ENCODE measurements at places on chromosomes 12 and 14. TPM values are rescaled to one million over a fixed set of nuclear protein-coding genes. Genes with fewer than 3 reads are reported as not detected.
A peak's percentile ranks its signal among the peaks of the same experiment; 100 is the strongest.

GRCh38 chr14:63542231-63542999, 762 bp downstream of the PPP2R5E start:
- H3K4me3 ChIP-seq = peak overlapping the region; percentile 59
- H3K36me3 ChIP-seq = peaks cover 11% of the 10 kb centered on the region
- no peak for DNase-seq

- no peak for DNase-seq
- no peak overlapping the region for H3K4me3 ChIP-seq
- no peak overlapping the region for H3K27ac ChIP-seq
- H3K4me1 ChIP-seq = no peaks in the 10 kb centered on the region
- H3K36me3 ChIP-seq = no peaks in the 10 kb centered on the region
- H3K27me3 ChIP-seq = no peaks in the 10 kb centered on the region
These were observed 367.7 kb upstream of the NOVA1 start for GRCh38 chr14:26965490-26965889.

DNA sequence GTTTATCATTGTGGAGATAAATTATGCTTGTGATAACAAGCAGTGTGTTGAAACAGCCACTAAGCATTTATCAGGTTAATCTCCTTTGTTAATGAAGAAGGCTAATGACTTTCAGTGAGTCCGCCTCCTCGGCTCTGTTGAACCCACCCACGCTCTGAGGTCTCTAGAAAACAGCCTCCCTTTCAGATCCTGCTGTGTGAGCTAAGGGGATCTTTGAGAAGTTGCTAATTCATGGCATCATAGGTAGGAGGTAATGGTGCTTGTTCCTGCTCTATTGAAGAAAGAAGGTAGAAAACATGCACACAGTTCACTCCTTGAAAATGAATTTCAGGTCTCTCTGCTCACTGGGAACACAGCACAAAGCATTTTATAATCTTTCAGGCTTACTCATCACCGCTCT, 483.9 kb downstream of the AACS start:
- H3K27me3 ChIP-seq = no peaks in the 10 kb centered on the region
- H3K36me3 ChIP-seq = no peaks in the 10 kb centered on the region
- no peak overlapping the region for H3K27ac ChIP-seq
- DNase-seq = no peak
- H3K4me1 ChIP-seq = no peaks in the 10 kb centered on the region

GRCh38 chr12:61810486-61810885, 449.7 kb upstream of the USP15 start:
- DNase-seq = no peak
- H3K27me3 ChIP-seq = no peaks in the 10 kb centered on the region
- no peak overlapping the region for H3K4me3 ChIP-seq

DNA sequence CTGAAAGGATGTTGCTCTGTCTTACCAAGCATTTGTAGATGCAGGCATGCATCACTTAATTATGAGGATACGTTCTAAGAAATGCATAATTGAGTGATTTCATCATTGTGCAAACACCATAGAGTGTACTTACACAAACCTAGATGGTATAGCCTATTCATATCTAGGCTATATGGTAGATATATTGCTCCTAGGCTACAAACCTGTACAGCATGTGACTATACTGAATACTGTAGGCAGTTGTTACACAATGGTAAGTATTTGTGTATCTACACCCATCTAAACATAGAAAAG, 75.9 kb downstream of the IFT81 start:
- H3K4me1 ChIP-seq = peaks cover 3% of the 10 kb centered on the region
- no peaks in the 10 kb centered on the region for H3K27me3 ChIP-seq
- no peaks in the 10 kb centered on the region for H3K36me3 ChIP-seq
- no peak overlapping the region for H3K4me3 ChIP-seq

DNA sequence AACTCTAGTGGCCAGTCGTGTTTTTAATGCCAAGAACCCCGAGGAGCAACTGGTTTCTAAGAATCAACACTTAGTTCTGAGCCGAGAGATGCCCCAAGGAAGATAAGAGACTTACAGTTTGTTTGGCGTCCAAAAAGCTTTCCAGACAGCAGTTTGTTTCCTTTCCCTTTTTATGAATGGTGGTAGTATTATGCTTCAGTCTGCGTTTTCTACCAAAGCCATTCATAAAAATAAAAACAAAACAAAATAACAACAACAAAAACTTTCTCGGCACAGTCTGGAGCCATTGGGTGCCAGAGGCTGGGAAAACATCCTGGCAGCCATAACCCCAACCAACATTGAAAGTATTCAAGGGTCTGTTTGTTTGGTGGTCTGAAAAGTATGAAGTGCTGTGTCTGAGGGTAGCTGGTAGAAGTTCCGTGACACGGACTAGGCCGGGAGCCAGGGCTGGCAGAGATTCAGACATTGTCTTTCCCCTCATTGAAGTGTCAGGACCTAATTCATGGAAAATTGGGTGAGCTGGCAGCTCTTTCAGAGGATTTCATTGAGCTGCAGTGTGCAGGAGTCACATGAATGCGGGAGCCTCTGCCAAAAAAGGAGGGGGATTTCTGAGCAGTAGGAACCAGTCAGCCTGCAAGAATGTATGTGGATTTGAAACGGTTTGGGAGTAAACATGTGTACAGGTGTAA, 124.2 kb downstream of the HMGA2 start:
- DNase-seq = no peak
- no peaks in the 10 kb centered on the region for H3K36me3 ChIP-seq
- H3K27me3 ChIP-seq = no peaks in the 10 kb centered on the region
- H3K4me1 ChIP-seq = no peaks in the 10 kb centered on the region
- no peak overlapping the region for H3K4me3 ChIP-seq

GRCh38 chr12:24838531-24838950, 110.4 kb downstream of the BCAT1 start:
- H3K4me1 ChIP-seq = peaks cover 16% of the 10 kb centered on the region
- H3K36me3 ChIP-seq = no peaks in the 10 kb centered on the region
- DNase-seq = no peak
- H3K4me3 ChIP-seq = no peak overlapping the region
- no peaks in the 10 kb centered on the region for H3K27me3 ChIP-seq

DNA sequence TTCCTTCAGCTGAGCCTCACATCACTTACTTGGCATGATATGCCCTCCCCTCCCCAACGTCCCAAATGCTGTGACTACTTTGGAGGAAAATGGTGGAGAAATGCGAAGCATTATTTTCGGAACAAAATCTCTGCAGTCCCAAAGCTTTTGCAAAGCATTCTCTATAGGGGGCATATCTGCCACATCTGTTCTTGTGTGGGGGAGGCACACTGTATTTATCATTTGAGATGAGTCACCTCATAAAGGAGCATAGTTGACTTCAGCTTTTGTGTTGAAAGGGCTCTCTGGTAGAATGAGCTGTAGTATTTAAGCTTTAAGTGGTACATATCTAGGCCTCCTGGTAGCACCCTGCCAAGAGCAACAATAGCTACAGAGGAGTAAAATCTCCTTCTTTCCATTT, 447.5 kb downstream of the ADAMTS20 start:
- no peaks in the 10 kb centered on the region for H3K27me3 ChIP-seq
- no peak for DNase-seq
- no peak overlapping the region for H3K27ac ChIP-seq
- H3K4me3 ChIP-seq = no peak overlapping the region

DNA sequence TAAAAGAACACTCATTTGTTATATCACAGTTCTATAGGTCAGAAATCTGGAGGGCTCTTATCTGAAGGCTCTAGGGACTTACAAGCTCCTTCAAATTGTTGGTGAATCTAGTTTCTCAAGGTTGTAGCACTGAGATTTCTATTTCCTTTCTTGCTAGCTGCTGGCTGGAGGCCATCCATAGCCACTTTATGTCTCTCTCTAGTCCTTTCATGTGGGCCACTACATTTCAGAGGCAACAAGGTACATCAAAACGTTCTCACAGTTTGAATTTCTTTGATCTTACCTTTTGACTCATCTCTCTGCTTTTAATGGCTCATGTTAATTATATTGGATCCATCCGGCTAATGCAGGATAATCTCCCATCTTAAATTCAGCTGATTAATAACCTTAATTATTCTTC, 286.8 kb downstream of the DIO2 start:
- H3K36me3 ChIP-seq = no peaks in the 10 kb centered on the region
- no peak overlapping the region for H3K27ac ChIP-seq
- no peak overlapping the region for H3K4me3 ChIP-seq
- H3K27me3 ChIP-seq = no peaks in the 10 kb centered on the region
- H3K4me1 ChIP-seq = no peaks in the 10 kb centered on the region
- DNase-seq = no peak

- no peaks in the 10 kb centered on the region for H3K4me1 ChIP-seq
- no peaks in the 10 kb centered on the region for H3K27me3 ChIP-seq
- H3K4me3 ChIP-seq = no peak overlapping the region
- H3K36me3 ChIP-seq = no peaks in the 10 kb centered on the region
These were observed 52.8 kb upstream of the EGLN3 start for GRCh38 chr14:34003691-34004090.

GRCh38 chr12:27711967-27712366, 1.3 kb downstream of the MRPS35 start:
- H3K4me3 ChIP-seq = no peak overlapping the region
- H3K4me1 ChIP-seq = peaks cover 25% of the 10 kb centered on the region
- no peaks in the 10 kb centered on the region for H3K27me3 ChIP-seq
- no peak overlapping the region for H3K27ac ChIP-seq
- no peak for DNase-seq
- H3K36me3 ChIP-seq = peaks cover 3% of the 10 kb centered on the region

GRCh38 chr12:96434107-96434506, 33.9 kb upstream of the CDK17 start:
- no peak overlapping the region for H3K4me3 ChIP-seq
- no peaks in the 10 kb centered on the region for H3K36me3 ChIP-seq
- H3K27ac ChIP-seq = peak overlapping the region; percentile 56
- no peaks in the 10 kb centered on the region for H3K27me3 ChIP-seq

- no peaks in the 10 kb centered on the region for H3K4me1 ChIP-seq
- no peak for DNase-seq
- H3K4me3 ChIP-seq = no peak overlapping the region
- no peaks in the 10 kb centered on the region for H3K36me3 ChIP-seq
These were observed 404.5 kb downstream of the LRFN5 start for GRCh38 chr14:42011221-42011620.

GRCh38 chr12:111197376-111197944, 171.4 kb downstream of the PHETA1 start:
- no peak for DNase-seq
- H3K4me1 ChIP-seq = no peaks in the 10 kb centered on the region
- H3K36me3 ChIP-seq = no peaks in the 10 kb centered on the region
- no peak overlapping the region for H3K27ac ChIP-seq
- H3K4me3 ChIP-seq = no peak overlapping the region
- no peaks in the 10 kb centered on the region for H3K27me3 ChIP-seq

- no peaks in the 10 kb centered on the region for H3K36me3 ChIP-seq
- no peak for DNase-seq
- no peaks in the 10 kb centered on the region for H3K4me1 ChIP-seq
- H3K27ac ChIP-seq = no peak overlapping the region
- H3K27me3 ChIP-seq = peaks cover 6% of the 10 kb centered on the region
- no peak overlapping the region for H3K4me3 ChIP-seq
These were observed 114.4 kb downstream of the PRICKLE1 start for GRCh38 chr12:42475106-42475505.

DNA sequence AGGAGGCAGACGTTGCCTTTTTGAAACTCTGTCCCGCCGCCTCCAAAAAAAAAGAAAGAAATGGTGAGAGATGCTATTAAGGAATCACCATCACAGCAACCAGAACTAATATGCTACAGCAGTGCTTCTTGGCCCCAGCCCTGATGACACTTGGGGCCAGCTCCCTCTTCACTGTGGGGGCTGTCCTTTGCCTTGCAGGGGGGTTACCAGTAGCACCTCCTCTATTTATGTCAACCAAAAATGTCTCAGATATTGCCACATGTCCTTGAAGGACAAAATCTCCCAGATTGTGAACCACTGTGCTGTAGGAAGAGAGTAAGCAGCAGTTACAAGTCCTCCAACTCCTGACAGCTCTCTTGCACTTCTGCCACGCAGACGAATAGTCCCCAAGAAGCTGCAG, 76.4 kb downstream of the LRRC74A start:
- no peaks in the 10 kb centered on the region for H3K27me3 ChIP-seq
- DNase-seq = no peak

DNA sequence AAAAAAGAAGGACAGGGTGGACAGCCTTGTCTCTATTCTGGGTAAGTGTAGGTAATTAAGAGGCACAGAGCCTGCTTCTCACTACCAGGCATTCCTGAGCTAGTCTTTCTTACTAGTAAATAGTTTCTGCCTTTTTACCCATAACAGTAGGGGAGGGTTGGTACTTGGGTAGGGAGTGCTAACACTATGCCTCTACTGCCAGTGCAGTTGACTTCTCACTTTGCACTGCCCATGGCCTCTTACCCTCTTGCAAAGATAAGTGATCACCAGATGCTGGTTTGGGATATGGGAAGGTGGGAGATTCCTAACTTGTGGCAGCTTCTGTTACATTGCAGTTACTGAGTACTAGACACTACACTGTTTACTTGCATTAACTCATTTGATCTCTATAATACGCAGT, 11.6 kb downstream of the AHSA1 start:
- H3K27me3 ChIP-seq = no peaks in the 10 kb centered on the region
- H3K4me1 ChIP-seq = no peaks in the 10 kb centered on the region
- no peak overlapping the region for H3K4me3 ChIP-seq
- H3K36me3 ChIP-seq = peaks cover 41% of the 10 kb centered on the region
- H3K27ac ChIP-seq = no peak overlapping the region

DNA sequence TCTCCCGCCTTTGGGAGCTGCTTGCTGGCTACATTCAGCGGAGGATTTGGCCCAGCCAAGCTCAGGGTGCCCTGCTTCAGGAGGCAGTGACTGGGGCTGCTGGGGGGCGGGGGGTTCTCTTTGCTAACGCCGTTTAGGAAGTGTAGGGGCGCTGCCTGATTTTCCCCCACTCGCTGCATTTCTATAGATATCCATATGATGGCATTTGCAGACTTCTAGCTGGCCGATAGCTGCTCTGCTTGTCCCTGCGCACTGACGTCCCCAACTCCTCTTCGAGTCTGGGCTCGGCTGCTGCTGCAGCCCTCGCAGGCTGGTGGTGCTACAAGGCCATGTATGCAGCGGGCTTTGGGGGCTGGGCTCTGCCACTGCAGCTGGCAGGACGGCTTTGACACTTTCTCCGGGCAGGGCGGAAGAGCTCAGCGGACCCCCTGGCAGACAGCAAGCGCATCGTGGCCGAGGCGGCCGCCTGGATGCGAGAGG, 3.1 kb downstream of the LRFN5 start:
- H3K36me3 ChIP-seq = no peaks in the 10 kb centered on the region
- H3K4me3 ChIP-seq = no peak overlapping the region
- no peak for DNase-seq
- no peak overlapping the region for H3K27ac ChIP-seq
- H3K4me1 ChIP-seq = peaks cover 34% of the 10 kb centered on the region
- H3K27me3 ChIP-seq = peaks cover 28% of the 10 kb centered on the region

DNA sequence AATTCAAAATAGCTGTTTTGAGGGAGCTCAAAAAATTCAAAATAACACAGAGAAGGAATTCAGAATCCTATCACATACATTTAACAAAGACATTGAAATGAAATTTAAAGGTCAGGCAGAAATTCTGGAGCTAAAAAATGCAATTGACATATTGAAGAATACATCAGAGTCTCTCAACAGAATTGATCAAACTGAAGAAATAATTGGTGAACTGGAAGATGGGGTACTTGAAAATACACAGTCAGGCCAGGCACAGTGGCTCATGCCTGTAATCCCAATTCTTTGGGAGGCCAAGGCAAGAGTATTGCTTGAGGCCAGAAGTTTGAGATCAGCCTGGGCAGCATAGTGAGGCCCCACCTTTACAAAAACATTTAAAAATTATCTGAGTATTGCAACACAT, 34.1 kb upstream of the DHRS7 start:
- H3K27me3 ChIP-seq = no peaks in the 10 kb centered on the region
- H3K4me1 ChIP-seq = no peaks in the 10 kb centered on the region

The PZP gene
- not detected for total RNA-seq

The CCDC85C gene
- 14.4 TPM for total RNA-seq

The CCDC177 gene
- total RNA-seq = not detected

The BAG5 gene
- total RNA-seq = 37.0 TPM

The OR4K1 gene
- total RNA-seq = not detected

The MYF6 gene
- not detected for total RNA-seq

The HOXC4 gene
- total RNA-seq = not detected

The KRT80 gene
- total RNA-seq = not detected

The MYBPC1 gene
- not detected for total RNA-seq

The TEX22 gene
- total RNA-seq = 4.7 TPM

The BMP4 gene
- total RNA-seq = 2.2 TPM

The KRT71 gene
- total RNA-seq = not detected

The ITGB7 gene
- total RNA-seq = 382 TPM

Measured in CD4-positive, alpha-beta memory T cell (primary cell).